Inflammatory macrophage treated with lipopolysaccharide for 4 hours (primary cell): ENCODE measurements at places on chromosomes 12 and 14.

DNA sequence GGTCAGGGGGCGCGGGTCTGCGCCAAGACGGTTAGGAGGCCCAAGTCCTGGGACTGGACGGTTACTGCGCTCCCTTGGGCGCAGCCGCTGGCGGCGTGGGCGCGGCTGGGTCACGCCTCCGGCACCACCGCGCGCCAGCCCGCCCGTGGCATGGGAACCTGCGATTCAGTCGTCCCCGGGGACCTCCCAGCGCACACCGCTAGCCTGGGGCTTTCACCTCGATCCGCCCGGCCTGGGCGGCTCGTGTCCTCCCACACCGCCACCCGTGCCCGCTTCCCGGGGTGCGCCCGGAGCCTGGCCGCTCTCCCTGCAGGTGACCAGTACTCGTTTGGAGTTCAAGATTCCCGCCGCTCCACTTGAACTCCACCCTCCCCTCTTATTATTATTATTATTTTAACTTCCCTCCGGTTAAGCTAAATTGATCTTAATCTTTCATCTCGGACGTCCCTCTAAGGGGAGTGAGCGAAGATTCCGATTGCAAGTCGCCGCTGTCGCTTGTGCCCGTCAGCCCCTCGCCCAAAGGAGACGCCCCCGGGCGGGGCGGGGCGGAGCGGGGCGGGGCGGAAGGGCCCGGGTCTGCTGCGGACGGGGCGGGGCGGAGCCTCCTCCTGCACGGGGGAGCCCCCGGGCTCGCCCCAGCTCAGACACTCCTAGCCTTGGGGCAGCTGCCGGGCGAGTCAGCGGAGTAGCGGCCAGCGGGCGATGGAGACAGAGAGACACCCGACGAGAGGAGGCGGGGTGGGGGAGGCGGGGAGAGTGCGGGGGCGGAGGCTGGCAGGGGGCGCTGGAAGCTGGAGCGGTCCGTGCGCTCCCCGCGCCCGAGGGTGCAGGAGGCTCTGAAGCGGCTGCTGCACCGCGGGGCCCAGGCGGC is at the start of gene KCNMB4:
TSS of gene KCNMB4 (plus strand) at position 643 of the 871 bp plus-strand sequence. CDS start 445 bp downstream, outside the sequence.
- DNase-seq, result peak; percentile 35

- peak; percentile 87 for DNase-seq
Measured at GRCh38 chr12:9869307-9870161, at the start of gene CLEC2B. Gene CLEC2B, minus strand, starts transcription at chr12:9869354.

- peak; percentile 28 for DNase-seq
Measured at GRCh38 chr12:12983420-12984035, 16.5 kb downstream of the HEBP1 start.

DNA sequence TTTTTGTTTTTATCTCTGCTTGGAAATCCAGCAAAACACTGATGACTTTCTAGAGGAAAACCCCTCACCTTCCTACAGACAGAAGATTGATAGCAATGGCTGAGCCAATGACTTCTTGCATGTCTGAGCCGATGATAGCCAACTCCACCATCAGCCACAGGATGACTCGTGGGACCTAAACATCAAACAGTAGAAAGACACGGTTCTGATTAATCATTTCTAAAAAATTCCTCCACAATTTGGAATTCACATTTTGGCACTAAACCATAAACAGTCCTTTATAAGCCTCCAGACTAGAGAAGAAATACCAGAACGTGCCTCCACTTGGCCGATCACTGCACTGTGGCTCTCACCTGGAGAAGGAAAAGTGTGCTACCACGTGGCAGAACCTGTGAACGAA is 25.9 kb downstream of the SLC11A2 start:
- no peak for DNase-seq

DNA sequence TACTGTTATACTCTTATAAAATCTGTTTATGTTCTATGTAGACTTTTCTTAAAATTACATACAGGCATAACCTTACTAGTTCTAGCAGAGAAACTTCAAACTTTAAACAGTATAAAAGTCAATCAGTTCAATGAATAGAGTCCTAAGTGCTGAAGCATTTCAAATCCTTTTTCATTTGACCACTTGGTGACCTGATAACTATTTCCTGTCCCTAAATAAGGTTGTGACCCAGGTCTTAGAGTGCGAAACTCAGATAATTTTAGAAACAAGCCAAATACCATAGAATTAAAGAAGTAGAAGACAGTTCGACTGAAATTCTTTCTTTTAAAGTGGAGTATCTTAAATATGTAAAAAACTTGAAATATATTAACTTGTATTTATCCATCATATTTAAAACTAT is 96.2 kb upstream of the ALX1 start:
- no peak for DNase-seq

DNA sequence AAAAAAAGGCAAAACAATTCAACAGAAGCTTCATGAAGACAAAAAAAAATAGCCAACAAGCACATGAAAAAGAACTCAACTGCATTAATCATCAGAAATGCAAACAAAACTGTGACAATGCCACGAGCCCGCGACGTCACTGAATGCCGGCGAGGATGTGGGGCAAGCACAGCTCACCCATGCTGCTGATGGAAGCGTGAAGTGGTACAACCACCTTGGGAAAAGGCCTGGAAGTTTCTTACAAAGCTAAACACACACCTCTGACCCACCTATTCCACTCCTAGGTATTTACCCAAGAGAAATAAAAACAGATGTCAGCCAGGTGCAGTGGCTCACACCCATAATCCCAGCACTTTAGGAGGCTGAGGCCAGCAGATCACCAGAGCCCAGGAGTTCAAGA is 10.5 kb downstream of the BTBD6 start:
- DNase-seq, result no peak

- DNase-seq, result no peak
Measured at GRCh38 chr12:11798856-11799501, 149.5 kb downstream of the ETV6 start.

- DNase-seq, result no peak
Measured at GRCh38 chr12:5720381-5721005, 224.6 kb downstream of the ANO2 start.

DNA sequence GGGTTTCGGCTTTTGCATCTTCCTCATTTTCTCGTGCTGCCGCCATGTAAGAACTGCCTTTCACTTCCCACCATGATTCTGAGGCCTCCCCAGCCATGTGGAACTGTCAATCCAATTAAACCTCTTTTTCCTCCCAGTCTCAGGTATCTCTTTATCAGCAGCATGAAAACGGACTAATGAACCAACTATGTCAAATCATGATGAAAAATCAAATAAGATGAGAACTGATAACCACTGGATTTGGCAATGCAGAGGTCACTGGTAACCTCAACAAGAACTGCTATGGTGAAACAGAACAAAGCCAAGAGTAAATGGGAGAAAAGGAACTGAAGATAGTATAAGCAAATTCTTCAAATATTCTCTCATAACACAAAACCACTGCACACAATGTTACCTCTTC is 6.0 kb downstream of the EML5 start:
- DNase-seq, result no peak

- no peak for DNase-seq
Measured at GRCh38 chr12:97452230-97452629, 10.4 kb upstream of the RMST start.

DNA sequence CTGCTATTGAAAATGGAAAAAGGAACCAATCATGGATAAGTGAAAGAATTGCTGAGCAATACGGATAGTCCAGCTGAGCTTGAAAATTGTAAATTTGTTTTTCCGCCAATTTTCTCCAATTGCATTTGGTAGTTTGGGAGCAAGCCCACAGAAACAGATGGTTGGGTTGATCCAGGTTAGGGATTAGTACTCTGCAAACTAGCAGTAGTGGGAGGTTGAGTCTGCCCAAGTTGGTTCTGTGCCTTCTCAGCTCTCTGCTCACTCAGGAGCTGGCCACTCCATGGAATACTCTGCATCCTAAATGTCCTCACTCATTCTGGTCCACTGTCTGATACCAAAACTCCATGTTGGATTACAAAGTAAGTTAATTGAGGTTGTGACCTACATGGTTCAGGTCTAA is 361.1 kb upstream of the ATP2B1 start:
- DNase-seq, result no peak

DNA sequence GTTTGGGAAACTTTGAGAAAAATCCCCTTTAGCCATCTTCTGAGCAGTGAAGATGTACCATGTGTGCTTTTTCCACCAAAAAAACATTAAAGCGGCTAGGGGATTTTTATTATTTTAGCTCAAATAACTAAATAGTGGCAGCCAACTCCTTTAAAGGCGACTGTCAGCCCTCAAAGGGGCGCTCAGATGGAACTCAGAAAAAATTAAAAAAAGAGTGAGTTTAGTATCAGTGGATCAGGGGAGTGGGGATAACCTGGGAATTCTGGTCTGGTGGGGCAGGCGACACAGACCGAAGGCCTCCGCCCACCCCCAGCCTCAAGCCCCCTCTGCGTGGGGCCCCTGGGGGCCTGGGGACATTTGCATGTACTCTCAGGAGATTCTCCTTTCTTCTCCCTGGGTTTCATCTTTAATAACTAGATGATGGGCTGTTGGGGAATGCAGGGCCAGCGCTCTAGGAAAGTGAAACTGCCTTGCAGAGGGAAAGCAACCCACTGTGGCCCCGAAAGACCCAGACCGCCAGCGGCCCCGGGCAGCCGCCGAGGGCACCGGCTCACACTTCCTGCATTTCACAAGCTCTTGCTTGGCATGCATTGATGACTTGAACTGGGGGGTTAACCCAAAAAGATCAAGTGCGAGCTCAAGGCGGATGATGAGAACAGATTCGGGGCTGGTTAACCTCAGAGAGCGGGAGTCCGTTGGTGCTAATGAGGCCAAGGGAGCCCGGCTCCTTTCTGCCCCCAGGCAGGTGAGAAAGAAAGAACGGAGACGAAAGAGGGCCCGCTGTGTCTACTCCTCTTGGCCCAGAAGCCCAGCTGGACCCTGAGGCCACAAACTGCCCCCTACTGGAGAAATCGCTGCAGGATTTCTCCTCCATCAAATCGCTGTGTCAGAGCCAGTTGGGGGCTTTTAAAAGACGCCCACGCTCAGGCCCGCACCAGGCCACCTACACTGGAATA is 7.3 kb upstream of the BATF start:
- peak; percentile 74 for DNase-seq

GRCh38 chr14:89607453-89607852 is 190.4 kb upstream of the FOXN3 start:
- DNase-seq, result no peak

GRCh38 chr12:20931894-20932293 is 121.4 kb downstream of the SLCO1B3 start:
- no peak for DNase-seq

DNA sequence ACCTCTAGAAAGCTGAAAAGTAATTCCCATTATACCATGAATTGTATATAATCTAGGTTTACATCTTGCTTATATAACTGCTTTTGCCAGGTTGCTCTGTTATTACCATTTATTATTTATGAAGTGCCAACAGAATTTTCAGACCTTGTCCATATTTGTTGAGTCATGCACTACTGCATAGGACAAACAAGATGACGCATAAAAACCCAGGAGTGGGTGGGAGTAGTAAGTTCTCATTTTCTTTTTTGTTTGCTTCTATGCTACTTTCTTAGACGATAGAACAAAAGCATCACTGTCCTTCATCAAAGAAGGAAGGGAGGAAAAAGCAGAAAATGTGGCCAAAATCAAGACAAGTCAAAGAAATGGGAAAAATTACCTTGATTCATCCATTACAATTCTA is 119.0 kb upstream of the RASSF8 start:
- DNase-seq, result peak; percentile 82

DNA sequence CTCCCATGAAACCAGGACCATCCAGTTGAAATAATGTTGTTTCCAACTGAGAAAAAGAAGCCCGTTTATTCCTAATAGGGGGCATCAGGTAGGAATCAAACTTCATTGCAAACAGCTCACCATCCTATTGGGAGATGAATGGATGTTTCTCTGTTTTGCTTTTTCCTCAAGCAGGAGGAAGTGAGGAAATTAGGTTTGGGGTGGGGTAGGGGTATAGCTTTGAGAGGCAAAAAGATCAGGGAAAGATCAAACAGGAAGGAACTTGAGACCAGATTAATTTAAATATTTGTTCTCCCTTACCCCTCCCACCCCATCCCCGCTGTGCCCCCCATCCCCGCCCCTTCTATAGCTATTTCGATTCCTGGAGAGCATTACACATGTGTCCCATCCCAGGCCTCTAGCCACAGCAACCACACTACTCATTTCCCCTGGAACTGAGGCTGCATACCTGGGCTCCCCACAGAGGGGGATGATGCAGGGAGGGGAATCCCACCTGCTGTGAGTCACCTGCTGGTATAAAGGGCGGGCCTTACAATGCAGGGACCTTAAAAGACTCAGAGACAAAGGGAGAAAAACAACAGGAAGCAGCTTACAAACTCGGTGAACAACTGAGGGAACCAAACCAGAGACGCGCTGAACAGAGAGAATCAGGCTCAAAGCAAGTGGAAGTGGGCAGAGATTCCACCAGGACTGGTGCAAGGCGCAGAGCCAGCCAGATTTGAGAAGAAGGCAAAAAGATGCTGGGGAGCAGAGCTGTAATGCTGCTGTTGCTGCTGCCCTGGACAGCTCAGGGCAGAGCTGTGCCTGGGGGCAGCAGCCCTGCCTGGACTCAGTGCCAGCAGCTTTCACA is at the start of gene IL23A:
TSS of gene IL23A (plus strand) at position 577 of the 850 bp plus-strand sequence. CDS start at position 738, 161 bp downstream.
- peak; percentile 72 for DNase-seq

- peak; percentile 21 for DNase-seq
Measured at GRCh38 chr12:121124402-121125109, 8.1 kb upstream of the P2RX7 start.

- no peak for DNase-seq
Measured at GRCh38 chr14:103492156-103492925, 30.3 kb downstream of the CKB start.

- no peak for DNase-seq
Measured at GRCh38 chr14:63180011-63180410, 24.2 kb upstream of the RHOJ start.

- DNase-seq, result no peak
Measured at GRCh38 chr14:97177016-97177415, 379.8 kb downstream of the VRK1 start.

GRCh38 chr14:74574090-74574433 is 38.0 kb downstream of the LTBP2 start:
- no peak for DNase-seq

GRCh38 chr14:65095633-65096205 is 6.6 kb downstream of the MAX start:
- no peak for DNase-seq

DNA sequence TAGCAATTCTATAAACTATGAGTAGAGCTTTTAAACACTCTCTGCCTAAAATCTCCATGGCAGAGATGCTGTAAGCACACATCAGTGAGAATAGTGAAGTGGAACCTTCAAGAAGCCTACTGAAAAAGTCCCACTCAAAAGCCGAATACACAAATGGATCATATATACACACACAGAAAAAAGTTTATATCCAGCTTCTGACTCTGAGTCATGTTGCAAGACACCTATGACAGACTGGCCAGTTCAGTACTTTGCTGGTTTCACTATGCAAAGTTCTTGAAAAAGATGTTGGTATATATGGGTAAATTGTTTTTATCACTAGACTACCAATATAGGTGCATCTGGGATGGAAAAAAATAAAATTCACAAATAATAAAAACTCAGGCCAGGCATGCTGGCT is 126.1 kb downstream of the KCNK10 start:
- no peak for DNase-seq

- DNase-seq, result peak; percentile 31
Measured at GRCh38 chr14:23307687-23308644, 1.3 kb downstream of the BCL2L2 start.

GRCh38 chr14:103103461-103104388 is 9.2 kb downstream of the EXOC3L4 start:
- DNase-seq, result peak; percentile 67
